ENCODE measurements at places on chromosomes 3 and 15.

DNA sequence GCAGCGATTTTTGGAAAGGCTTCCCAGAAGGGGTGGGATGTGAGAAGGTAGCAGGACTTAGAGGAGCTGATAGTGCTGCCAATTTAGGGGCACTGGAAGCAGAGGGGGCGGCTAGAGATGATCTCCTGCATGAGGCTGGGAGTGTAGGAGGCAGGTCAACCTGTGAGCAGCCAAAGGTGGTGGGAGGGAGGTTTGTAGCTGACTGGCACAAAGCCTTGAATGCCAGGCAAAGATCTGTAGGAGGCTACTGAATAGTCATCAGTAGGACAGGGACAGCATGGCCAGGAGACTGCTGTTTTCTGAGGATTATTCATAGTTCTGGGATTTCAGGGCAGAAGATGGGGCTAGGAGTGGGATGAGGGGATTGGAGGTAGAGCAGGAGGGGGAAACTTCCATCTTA, 2.2 kb downstream of the SCAMP5 start:
- DNase-seq: no peak

DNA sequence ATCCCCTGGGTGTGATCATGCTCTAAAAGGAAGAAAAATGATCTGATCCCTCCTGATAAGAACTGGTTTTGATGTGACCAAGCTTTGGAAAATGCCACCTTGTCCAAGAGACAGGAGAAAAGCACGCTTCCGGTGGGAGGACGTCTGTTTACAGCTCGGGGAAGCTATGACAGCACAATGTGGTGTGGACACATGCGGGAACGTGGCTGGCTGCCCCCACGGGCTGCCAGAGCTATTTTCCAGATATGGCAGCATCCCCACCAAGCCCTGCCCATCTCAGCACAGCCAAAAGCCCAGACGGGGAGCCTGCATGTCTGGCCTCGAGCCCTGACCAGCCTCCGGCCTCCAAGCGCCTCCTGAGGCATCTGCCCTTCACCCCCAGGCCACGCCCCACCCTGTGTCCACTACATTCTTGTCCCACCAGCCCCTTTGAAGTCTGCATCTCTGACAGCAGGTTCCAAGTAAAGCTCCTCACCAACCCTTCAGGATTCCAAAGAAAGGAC, 63.2 kb upstream of the HRH1 start:
- DNase-seq: no peak

DNA sequence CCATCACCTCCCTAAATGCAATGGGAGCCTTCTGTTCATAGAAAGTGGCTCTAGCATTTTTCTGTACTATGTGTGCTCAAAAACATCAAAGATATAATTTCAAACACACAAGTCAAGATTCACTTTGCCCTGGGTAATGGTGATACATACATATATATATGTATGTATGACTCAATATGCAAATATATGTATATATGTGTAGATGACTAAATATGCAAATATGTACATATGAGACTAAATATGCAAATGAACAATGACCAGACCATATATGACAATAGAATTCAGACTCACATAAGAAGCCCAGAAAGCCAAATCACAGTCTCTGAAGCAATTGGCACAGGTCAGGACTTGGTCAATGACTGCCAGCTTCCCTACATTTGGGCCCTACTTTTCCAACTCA, 36.9 kb upstream of the SNRK start:
- DNase-seq: no peak

- DNase-seq: no peak
These were observed 1124.2 kb downstream of the NAALADL2 start for GRCh38 chr3:175983379-175983778.

- DNase-seq: no peak
These were observed 11.8 kb downstream of the CACNA1D start for GRCh38 chr3:53506110-53506762.

GRCh38 chr15:78070049-78070700, 7.3 kb downstream of the TBC1D2B start:
- no peak for DNase-seq

GRCh38 chr15:96354731-96355567, 24.4 kb downstream of the NR2F2 start:
- DNase-seq: no peak

DNA sequence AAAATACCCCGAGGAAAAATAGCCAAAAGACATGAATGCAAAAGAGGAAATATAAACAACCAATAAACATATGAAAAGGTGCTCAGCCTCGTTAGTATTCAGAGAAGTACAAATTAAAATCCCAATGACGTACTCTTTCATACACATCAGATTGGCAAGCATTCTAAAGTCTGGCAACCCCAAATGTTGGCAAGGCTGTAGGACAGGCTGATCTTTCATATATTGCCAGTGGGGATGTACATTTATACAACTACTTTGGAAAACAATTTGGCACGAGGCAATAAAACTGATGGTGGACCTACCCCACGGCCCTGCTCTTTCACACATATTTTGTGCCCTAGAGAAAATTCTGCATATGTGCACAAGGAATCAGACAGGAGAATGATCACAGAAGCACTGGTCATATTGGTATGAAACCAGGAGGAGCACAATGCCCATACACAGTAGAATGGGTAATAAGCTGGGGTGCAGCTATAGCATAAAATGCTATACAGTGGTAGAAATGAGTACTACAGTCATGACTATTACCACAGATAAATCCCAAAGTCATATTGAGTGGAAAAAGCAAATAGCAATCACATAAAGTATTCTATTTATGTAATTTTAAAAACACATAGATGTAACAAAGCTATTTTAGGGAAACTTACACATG, 176.0 kb upstream of the SLC24A5 start:
- DNase-seq: no peak

DNA sequence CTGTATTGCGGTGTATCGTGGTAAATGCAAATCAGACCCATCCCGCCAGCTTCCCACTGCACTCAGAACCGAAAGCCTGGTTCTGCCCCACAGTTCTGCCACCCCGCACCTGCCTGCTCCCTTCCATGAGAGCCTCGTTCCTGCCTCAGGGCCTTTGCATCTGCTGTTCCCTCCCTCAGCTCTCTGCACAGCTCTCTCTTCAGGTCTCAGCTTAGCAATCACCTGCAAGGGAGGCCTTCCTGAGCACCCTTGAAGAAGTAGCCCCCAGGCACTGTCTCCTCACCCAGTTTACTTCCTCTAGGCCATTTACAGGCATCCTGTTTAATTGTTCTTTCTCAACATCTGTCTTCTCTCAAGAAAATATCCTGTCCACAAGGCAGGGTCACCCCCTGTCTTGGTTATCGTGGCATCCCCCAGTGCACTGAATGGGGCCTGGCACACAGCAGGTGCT, 13.3 kb upstream of the IQSEC1 start:
- DNase-seq: no peak

GRCh38 chr3:196207833-196208607, 3.2 kb downstream of the ZDHHC19 start:
- DNase-seq: no peak

DNA sequence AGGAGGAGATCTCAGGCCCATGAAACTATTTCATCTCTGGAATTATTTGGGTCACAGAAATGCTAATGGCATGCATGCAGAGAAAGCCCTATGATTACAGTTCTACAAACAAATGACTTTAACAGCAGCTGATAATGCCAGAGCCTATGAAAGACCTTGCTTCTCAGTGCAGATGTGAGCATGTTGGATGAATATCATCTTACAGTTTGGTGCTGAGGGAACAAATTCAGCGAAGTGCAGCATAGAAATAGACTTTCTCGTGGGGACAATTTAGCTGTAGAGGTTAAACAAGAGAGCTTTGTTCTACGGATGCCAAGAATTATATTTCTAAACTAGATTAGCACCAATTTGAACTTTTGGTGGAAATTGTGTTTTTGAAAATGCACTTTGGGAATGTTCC, 27.7 kb downstream of the PTX3 start:
- DNase-seq: no peak

GRCh38 chr3:188269040-188269439, 115.1 kb downstream of the LPP start:
- no peak for DNase-seq

DNA sequence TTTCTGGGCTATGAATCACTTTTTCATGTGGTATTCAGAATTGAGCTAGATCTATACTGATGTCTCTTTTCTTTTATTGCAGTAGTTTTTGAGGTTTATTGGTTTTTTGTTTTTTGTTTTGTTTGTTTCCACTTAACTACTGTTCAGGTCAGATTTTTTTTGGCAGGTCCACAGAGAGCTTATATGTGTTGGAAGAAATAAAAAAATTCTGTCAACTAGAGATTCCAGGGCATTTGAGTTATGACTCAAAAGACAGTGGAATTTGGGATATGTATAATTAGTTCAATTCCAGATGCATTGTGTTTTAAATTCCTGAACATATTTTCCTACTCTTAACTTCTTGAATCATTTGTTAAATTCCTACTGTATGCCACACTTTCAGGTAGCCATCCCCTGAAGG, 727.2 kb downstream of the SI start:
- DNase-seq: no peak

GRCh38 chr3:48397767-48398681, 26.0 kb downstream of the FBXW12 start:
- DNase-seq: no peak

DNA sequence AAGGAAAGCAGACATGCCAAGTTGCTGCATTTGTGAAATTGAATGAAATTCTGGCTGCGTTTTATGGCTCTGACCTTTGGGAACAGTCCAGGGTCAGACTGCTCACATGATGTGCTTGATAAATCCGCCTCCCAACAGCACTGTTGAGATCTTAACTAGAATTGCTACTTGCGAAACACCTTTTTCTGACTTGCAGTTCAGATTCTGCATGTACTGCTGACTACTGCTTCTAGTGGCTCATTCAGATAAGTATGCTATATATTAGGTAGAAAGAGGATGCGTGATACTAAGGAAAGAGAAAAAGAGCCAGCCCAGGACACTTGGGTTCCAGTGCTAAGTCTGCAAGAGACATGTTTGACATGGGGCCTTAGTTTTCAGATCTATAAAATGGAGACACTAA, 129.4 kb downstream of the LPP start:
- no peak for DNase-seq

DNA sequence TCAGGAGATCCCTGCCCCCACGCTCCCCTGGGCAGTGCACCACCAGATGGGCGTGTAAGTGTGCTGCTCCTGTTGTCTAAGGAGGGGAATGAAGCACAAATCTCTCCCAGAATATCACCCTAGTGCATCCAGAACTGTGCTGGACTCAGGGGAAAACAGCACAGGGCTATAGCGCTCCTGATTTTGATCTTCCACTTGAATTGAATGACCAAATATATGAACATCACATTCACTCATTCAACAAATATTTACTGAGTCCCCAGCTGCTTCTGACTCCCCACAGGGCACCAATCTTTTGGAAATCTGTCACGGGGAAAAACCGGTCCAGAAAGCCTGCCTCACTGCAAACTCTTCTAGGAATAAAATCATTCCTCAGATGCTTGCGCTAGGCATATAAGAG, 2.4 kb downstream of the CPLX3 start:
- no peak for DNase-seq

GRCh38 chr3:95154766-95155165, 1091.9 kb downstream of the NSUN3 start:
- DNase-seq: no peak

GRCh38 chr3:43766672-43767465, 76.1 kb downstream of the ABHD5 start:
- DNase-seq: no peak

DNA sequence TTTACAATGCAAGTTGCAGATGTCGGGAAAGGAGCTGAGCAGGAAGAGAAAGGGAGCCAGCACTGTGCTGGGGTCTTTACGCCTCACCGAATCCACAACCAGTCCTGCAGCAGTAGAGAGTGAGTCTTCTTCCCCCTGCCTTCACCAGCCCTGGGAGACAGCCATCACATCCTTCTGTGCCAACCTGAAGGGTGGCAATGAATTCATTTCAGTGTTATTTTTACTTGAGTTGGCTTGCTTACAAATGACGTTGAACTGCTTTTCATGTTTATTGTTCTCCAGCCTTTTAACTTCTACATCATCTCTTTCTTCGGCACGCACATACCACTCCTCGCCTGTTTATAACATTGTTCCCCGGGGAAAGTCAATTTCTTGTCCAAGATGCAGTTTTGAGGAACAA, 77.1 kb downstream of the TRIM42 start:
- no peak for DNase-seq

DNA sequence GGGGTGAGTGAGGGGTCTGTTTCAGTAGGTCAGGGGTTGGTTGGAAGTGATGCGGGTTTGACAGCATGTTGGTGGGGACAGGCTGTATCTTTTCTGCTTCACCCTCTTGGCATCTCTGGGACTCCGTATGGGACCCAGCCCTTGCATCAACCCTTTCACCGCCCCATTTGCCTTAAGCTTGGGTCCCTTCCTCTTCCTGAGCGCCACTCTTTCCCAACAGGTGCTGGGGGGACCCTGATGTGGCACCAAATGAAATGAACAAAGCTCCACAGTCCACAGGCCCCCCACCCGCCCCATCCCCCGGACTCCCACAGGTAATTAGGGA, 1.1 kb downstream of the EIF4G1 start:
- no peak for DNase-seq

DNA sequence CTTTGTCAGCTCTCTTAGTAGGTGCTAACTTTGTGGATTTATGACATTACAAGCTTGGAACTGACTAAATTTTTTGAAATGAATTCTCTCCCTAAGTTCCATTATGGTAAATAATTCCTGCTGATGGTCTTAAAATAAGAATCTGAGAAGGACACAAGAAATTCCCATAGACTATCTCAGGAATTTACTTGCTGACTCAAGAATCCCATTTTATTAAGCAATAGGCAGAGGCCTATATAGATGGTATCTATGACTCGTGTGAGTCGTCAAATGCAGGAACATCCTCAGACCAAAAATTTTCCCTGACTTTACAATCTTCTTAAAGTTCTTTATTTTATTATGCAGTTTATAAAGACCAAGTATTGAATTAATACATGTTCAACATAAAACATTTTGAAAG, 30.7 kb upstream of the CBLB start:
- no peak for DNase-seq

DNA sequence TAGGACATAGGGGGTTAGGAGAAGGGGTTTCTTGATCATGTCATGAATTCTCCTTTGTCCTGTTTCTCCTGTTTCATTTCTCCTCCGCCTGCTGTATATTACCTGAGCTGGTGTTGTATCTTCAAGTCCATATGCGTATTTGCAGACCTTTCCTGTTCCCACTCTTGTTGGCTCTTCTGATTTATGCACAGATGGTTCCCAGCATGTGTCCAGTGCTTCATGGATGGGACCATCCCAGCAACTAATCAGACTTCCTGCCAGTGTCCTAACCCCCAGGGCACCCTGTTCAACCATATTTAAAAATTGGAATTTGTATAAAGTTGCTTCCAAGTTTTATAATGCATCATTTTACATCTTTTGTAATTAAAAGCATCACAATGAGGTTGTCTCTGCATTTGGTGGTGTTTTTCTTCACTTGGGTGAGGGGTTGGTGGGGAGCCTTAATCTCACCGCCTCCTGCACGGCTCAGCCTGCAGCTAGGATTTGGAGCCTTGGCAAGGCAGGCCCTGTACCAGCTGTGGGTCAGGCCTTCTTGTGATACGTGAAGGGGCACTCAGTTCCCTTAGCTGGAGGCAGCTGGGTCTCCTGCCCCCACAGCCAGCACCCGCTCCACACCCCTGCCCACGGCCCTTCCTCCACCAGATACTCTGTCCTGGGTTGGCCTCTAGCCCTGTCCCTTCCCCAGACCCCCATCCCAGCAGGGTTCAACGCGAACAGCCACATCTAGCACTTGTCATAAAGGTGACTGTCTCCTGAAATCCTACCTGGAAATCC, 72.0 kb upstream of the BLM start:
- no peak for DNase-seq
